ENCODE measurements at places on chromosomes 1 and 21. TPM values are rescaled to one million over a fixed set of nuclear protein-coding genes. Genes with fewer than 3 reads are reported as not detected.

Gene SFN
- 0.24 TPM for total RNA-seq

Gene MTR
- 40.1 TPM for total RNA-seq

Gene SYCP1
- total RNA-seq = not detected

Gene GPR25
- total RNA-seq = 0.16 TPM

Gene ASH1L
- 27.7 TPM for total RNA-seq

- peak; percentile 70 for DNase-seq
Measured at GRCh38 chr1:193104907-193105820, at the start of gene GLRX2. GLRX2 (minus strand) TSS chr1:193105414; CDS start chr1:193105382, 32 bp downstream.

GRCh38 chr1:173224949-173225348 is 17.8 kb upstream of the TNFSF4 start:
- no peak for DNase-seq

DNA sequence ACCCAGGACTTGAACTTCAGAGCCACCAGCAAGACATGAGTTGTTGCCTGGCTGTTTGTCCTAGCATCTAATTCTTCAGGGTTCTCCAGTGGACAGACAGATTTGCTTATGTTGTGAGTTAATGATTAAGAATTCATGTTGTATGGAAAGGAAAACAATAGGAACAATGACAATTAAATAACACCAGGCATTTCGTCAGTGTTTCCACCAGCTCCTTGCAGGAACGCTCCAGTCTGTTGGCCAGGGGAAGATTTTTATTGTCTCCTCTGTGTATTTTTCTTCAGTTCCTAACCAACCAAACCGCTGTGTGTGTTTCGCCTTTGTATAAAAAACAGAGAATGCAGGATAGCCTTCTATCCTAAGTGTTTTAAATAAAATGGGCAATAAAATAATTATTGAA is 64.4 kb upstream of the PTGFR start:
- no peak for DNase-seq

DNA sequence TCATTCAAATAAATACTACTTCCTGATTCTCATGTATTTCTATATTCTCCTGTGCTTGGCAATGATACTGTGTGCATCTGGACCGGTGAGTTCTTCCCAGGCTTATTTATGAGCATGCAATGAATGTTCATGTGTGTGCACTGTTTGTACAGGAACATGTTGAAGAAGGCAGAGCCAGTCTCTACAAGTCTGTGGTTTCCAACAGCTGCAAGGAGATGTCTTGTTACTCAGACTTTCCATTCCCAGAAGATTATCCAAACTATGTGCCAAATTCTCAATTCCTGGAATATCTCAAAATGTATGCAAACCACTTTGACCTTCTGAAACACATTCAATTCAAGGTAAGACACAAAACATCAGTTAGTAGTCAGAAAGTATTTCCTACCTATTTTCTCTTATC is 19.1 kb downstream of the FMO1 start:
- no peak for DNase-seq

- no peak for DNase-seq
Measured at GRCh38 chr1:163661391-163661790, 339.6 kb downstream of the NUF2 start.

GRCh38 chr1:62962014-62962812 is 178.3 kb downstream of the ATG4C start:
- DNase-seq = no peak

GRCh38 chr1:32715901-32716311 is 13.3 kb upstream of the SYNC start:
- no peak for DNase-seq

DNA sequence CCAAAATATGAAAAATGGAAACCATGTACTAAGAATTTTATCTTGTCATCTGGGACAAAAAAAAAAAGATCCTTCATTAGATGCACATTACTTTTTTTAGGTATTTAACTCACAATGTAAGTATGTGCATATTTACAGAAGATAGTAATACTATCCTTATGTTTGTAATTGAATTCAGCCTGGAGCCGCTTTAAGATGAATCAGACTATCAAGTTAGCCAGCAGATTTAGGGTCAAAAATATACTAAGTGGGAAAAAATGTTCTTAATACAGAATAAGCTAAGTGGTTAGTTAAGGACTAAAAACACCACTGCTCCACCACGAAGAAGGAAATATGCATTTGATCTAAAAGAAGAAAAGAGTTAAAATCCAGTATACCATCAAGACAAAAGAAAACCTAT is 49.1 kb downstream of the DSCAM start:
- DNase-seq = no peak

GRCh38 chr1:244801246-244801645 is 34.2 kb upstream of the COX20 start:
- DNase-seq = peak; percentile 54

DNA sequence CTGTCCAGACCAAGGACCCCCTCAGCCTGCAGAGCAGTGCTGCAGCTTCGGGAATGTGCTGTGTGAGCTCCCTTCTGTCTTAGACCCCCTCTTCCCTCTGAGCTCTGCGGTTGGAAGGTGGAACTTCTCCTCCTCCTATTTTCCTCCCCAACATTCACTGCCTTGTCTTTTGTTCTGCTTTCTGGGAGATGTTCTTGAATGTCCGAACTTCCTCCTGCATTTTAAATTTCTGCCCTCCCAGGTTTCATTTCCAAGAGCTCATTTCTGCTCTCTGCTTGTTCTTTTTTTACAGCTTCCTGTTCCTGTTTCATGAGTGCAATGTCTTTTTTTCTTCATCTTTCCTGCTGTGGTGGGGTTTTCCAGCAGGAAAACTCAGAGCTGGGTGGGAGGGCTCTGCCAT is 29.3 kb downstream of the RRP1 start:
- DNase-seq = no peak

DNA sequence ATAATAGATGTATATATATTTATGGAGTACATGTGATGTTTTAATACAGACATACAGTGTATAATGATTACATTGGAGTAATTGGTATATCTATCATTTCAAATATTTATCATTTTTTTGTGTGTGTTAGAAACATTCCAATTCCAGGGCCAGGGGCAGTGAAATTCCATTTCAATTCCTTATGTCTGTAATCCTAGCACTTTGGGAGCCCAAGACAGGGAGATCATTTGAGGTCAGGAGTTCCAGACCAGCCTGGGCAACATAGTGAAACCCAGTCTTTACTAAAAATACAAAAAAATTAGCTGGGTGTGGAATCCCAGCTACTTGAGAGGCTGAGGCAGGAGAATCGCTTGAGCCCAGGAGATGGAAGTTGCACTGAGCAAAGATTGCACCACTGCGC is 30.4 kb upstream of the PDC start:
- DNase-seq = no peak

GRCh38 chr1:15958793-15959192 is 17.1 kb downstream of the ZBTB17 start:
- no peak for DNase-seq

GRCh38 chr1:62064829-62065407 is 129.7 kb upstream of the L1TD1 start:
- no peak for DNase-seq

DNA sequence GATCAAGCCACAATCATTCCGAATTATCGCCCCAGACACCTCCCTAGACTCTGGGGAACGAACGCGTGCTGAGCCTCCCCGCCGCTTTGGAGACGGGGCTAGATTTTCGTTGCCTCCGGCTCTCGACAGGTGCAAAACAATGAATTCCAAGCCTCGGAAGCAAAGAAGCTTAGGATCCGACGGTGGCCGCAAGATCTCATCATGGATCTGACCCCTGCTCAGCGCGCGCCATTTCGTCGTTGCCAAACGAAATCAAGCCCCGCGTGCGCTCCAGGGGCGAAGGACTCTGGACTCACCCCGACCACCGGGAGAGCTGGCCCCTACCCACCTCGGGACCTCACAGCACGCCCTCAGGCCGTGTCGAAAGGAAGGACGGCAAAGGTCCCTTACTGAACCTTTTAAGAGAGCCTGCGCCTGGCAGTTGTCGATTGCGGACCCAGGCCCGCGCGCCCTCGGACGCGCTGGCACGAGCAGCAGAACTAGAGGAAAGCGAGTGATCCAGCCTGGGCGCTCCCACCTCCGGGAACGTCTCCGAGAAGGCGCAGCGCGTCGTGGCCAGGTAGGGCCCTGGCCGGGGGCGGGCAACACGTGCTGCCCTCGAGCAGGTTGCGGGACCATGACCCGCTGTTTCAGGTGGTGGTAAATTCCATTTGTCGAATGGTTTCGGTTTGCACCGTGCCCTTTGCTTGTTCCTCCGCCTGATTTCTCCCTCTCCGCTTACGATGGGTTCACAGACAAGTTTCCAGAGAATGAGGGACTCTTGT is 1.6 kb upstream of the RUNX3 start:
- DNase-seq = no peak

Data from activated T-cell treated with anti-CD3 and anti-CD28 coated beads, Interleukin-2, amount 50 U/mL, for 4 hours (primary cell).